ENCODE measurements at places on chromosomes 11 and 22. TPM values are rescaled to one million over a fixed set of nuclear protein-coding genes. Genes with fewer than 3 reads are reported as not detected.

Gene LARGE1
- 4.6 TPM for total RNA-seq

Gene NXPE4
- total RNA-seq = not detected

Gene OR4C5
- total RNA-seq = not detected

Gene NUDT22
- 63.1 TPM for total RNA-seq

Gene IL18
- total RNA-seq = 4.1 TPM

Gene APBB1
- 41.1 TPM for total RNA-seq

Gene GGTLC3
- total RNA-seq = not detected

Gene SMTNL1
- not detected for total RNA-seq

Gene OR51B4
- not detected for total RNA-seq

Gene OR52I2
- not detected for total RNA-seq

Data from epithelial cell of alveolus of lung (primary cell).